ENCODE measurements at places on chromosomes 4 and X.

DNA sequence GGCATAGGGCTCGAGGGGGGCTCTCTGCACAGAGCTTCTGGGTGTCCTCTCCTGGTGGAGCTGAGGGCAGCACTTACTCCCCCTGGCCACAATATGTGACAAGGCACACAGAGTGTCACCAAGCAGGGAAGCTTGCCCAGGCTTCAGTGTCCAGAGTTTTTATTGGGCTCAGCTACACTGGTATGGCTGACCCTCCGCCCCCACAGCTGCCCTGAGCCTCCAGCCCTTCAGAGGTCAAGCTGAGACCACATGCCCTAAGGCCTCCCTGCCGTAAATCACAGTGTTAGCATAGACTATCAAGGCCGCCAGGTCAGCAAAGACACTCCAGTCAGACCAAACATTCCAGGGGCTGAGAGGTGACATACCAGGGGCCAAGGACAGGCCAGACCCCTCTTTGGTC, 59.0 kb downstream of the EVC start:
- DNase-seq = no peak

DNA sequence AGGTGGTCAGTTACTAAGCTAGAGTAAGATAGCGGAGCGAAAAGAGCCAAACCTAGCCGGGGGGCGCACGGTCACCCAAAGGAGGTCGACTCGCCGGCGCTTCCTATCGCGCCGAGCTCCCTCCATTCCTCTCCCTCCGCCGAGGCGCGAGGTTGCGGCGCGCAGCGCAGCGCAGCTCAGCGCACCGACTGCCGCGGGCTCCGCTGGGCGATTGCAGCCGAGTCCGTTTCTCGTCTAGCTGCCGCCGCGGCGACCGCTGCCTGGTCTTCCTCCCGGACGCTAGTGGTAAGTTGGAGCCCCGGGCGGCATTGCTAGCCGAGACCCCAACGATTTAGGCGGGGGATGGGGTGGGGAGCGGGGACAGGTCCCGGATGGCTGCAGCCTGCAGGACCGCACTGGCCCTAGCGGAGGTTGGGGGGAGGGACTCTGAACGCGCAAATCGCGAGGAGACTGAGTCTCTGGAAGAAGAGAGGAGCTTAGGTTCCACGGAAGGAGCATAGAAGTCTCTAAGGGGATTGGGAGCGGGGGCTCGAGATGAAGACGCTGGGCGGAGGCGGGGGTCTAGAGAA, 573 bp downstream of the HTR2C start:
- no peak for DNase-seq

- no peak for DNase-seq
These were observed 147.7 kb upstream of the GYPA start for GRCh38 chr4:144288011-144288903.

DNA sequence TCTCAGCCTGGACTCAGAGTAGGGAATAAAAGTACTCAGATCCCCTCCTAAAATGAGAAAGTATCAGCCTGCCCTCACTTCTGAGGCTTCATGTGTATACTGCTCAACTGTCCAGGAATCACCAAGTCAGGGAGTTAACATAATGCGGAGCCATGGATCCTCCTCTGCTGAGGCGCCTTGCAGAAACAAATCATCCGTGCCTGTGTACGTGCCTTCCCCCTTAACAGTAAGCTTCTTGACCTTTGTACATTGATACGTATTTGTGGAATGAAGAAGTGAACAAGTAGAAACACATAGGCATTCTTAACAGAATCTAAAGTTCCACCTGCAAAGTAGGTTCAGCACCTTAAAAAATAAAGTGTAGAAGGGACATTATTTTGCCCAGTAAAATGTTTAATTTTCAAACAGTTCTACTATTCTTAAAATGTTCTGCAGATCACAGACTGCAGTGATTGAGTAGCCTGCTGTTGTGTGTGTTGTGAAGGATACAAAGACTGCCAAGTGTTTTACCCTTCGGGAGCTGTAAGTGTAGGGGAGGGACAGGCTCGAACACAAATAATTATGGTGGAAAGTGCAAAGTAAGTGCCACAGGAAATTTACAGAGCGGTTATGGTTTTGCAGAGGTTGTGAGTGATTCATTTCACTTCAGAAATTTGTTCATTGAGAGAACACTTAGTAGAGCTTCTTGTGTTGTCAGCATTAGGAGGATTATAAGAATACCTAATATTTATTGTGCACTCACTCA, 61.9 kb downstream of the ARHGAP10 start:
- DNase-seq = peak; percentile 39

DNA sequence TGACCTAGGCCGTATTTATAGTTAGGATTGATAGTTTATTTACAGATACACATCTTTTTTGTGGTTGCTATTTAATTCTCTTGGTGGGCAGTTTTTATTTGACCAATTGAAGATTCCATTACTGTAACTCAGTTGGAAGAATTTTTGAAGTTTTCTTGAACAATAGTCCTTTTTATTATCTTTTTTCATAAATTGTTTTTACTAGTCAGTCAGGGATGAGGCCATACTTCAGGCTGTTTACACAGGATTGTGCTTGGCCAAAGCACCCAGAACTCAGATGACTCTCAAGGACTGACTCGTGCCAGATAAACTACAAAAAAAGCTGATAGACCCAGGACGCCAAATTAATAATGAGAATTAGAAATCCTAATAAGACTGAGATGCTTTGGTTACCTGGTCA, 7.0 kb downstream of the HERC3 start:
- no peak for DNase-seq

DNA sequence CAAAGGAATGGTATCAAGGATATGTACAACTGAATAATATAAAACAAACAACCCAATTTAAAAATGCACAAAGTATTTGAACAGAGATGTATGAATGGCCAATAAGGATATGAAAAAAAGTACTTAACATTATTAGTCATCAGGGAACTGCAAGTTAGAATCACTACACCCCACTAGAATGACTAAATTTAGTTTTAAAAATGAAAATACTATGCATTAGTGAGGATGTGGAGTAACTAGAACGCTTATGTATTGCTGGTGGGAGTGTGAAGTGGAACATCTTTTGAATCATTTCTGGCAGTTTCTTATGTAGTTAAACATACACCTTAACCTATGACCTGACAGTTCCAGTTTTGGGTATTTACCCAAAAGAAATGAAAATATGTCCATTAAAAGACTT, 13.0 kb upstream of the SLC16A2 start:
- DNase-seq = no peak

DNA sequence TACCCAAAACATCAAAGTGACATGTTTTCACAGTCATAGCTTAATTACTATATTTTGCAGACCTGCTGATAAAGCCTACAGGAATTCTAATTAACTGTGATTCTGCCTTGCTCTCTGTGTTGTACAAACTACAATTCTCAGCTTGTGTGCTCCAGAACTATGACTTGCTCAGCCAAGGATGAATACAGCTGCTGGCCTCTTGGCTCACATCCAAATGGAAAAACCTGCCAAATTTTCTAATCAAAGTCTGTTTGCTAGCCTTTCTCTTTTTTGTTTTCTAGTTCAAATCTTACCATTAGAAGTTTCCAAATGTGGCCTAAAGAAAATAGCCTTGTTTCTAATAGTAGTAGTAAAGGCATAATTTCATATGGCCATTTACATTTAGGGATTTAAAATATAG, 1176.8 kb downstream of the FAM133A start:
- DNase-seq = no peak

- peak; percentile 45 for DNase-seq
These were observed 44.5 kb downstream of the SEPTIN11 start for GRCh38 chr4:76993787-76994641.

DNA sequence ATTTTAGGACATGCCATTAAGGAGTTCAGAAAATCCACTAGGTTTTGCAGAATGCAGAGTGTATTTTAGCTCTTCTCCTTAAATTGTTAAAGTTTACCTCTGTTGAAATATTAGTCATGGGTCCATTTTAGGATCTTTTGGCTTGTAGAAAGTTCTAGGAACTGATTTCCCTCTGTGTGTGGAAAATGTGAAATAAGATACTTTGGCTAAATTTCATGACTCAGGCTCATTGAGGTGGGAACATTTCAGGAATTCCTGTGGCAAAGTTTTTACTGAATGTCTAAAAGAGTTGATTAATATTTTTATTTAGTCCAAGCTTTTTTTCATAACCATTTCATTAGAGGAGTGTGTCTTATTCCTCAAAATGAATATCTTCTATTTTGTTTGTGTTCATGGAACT, 7.0 kb downstream of the FHIP1A start:
- no peak for DNase-seq

GRCh38 chr4:84177831-84178542, 321.1 kb downstream of the NKX6-1 start:
- no peak for DNase-seq

DNA sequence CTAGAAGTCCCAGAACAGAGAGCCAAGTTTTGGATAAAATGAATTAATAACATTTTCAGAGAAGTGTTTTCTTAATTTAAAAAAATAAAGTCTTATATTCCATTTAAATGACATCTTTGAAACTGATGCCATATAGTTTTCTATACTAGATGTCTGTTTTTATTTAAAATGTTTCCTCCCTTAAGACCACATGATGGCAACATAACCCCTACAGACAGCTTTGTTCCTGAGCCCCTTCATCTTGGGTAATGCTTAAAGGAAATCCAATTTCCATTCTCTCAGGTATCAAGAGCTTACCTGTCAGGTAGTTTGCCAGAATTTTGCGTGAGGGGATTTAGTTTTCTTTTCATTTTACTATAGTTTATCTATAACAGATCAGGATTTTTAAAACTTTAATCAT, 181.4 kb upstream of the UGT8 start:
- DNase-seq = no peak

GRCh38 chr4:47484168-47484567, 907 bp upstream of the ATP10D start:
- no peak for DNase-seq

- DNase-seq = no peak
These were observed 8.3 kb upstream of the TMEM154 start for GRCh38 chr4:152687974-152688599.

GRCh38 chr4:13559413-13559812, 15.1 kb upstream of the NKX3-2 start:
- DNase-seq = no peak

- DNase-seq = peak; percentile 24
These were observed 116.8 kb upstream of the SHISA3 start for GRCh38 chr4:42280327-42281095.

DNA sequence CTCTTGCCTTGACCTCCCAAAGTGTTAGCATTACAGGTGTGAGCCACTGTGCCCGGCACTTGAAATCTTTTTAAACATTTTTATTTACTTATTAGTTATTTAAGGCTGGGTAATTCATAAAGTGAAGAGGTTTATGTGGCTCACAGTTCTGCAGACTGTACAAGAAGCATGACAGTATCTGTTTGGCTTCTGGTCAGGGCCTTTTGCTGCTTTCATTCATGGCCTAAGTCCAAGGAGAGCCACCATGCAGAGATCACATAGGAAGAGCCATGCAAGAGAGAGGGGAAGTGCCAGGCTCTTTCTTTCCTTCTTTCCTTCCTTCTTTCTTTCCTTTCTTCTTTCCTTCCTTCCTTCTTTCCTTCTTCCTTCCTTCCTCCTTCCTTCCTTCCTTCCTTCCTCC, 10.2 kb upstream of the GPKOW start:
- no peak for DNase-seq

GRCh38 chrX:124534536-124534935, 188.2 kb downstream of the SH2D1A start:
- DNase-seq = no peak

DNA sequence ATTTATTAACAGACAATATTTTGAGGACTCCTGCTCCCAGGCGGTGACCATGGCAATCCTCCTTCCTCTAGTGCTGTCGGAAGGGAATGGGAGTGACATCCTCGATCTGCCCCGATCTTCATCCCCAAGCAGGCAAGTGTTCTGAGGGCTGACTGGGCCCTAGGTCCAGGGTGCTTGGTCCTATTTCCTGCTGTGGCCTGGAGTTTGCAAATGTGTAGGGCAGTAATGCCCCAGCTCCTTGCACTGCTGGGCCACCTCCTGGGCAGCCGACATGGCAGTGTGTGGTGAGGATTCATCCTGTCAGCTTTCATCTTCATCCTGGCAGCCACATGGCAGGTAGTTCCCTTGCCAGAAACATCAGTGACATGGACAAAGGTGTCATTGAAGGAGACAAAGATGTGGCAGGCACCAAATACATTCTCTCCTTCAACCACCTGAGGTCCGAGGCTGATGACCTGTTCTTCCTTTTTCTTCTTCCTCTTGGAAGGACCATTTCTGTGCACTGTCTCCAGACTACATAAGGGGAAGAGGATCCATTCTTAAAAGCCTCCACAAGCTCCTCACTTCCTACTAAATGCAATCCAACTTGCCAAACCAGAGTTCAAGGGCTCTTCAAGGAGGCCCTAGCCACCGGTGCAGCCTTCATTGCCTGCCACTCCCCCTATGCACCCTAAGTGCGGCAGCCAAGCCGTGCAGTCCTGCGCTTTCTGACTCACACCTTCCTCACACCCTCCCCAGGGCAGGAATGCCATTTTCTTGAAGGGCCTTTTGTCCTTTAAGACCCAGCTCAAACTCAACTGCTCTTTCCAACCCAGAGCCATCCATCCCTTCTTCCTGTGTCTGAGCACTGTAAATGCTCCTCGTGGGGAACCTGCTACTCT, 65.7 kb downstream of the TMEM154 start:
- DNase-seq = no peak

DNA sequence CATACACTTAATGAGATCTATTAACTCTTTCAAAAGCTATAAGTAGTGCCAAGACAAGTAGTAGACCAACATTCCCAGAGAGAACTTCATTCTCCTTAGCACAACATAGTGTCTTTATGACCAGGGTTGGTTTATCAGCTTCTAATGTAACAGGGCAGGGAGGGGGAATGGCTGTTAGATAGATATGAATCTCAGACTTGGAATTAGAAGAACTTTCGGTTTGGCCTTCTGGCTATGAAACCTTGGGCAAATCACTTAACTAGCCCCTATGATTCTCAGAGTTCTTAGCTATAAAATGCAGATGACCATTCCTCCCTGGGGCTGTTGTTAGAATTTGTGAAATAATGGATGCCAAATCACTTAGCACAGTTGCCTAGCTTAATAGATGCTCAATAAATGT, 132.2 kb downstream of the SLC10A7 start:
- no peak for DNase-seq

DNA sequence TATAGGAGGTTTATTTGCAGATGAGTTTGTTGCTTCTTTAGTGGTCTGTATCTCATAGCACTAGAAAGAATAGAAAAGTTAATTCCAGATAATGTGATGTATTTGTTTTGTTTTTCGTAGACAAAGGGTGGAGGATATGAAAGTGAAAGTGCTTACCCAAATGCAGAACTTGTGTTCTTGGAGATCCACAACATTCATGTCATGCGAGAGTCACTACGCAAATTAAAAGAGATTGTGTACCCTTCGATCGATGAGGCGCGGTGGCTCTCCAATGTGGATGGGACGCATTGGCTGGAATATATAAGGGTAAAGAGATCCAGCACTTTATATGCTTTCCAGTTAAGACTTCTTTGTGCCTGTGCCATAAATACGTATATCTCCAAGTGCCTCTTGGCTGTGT, 43.3 kb downstream of the MTMR1 start:
- no peak for DNase-seq

DNA sequence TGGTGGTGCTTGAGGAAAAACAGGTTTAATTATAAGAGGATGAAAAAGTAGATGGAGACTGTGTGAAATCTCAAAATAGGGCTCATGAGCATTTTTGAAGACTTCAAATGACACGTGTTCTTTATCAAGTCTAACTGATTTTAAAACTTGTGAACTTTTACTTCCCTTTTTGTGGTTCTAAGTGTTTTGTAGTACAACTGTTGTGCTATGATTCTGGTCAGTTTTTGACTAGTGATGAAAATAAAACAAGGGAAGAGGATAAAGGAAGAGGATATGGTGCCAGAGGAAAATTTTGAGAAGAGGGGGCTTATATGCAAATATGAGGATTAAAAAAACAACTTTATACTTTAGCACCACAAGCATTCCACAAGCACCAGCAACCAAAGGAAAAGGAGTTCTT, 644.0 kb downstream of the RPA4 start:
- no peak for DNase-seq

GRCh38 chrX:47662144-47662657, 3.2 kb upstream of the UXT start:
- DNase-seq = peak; percentile 53

All from activated T-cell treated with anti-CD3 and anti-CD28 coated beads, Interleukin-2, amount 50 U/mL, for 72 hours (primary cell).